Pulmonary artery endothelial cell (primary cell): ENCODE measurements at places on chromosomes 13 and 19. TPM values are rescaled to one million over a fixed set of nuclear protein-coding genes. Genes with fewer than 3 reads are reported as not detected.
A peak's percentile ranks its signal among the peaks of the same experiment; 100 is the strongest.

DNA sequence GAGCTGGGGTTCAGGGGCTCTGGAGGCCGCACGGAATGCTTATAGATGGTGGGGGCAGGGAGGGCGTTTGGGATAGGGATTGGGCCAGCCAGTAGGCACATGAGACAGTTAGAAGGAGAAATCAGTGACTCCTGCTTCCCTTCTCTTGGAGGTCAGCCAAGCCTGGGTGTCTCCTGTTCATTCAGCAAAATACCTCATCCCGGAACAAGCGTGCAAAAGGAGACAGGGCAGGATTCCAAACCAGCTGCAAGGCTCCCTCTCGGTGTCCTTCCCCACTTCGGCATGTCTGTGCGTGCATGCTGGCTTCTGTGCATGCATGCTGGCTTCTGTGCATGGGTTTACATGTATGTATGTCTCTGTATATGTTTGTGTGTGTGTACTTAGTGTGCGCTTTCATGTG lies 37.3 kb upstream of the PEPD start:
- DNase-seq = no peak

GRCh38 chr13:71866335-71867130 lies 471 bp downstream of the DACH1 start:
- DNase-seq = no peak

- DNase-seq = peak; percentile 63
Measured at GRCh38 chr13:76937281-76937820, 11.0 kb upstream of the ACOD1 start.

Gene IGFL3
- not detected in 2 replicates for total RNA-seq

Gene ICAM4
- total RNA-seq = 0.40 and 0.95 TPM in 2 replicates

- no peak for DNase-seq
Measured at GRCh38 chr19:36152352-36153091, at the start of gene COX7A1. Gene COX7A1, minus strand, starts transcription at chr19:36152447. Its CDS starts 40 bp downstream, at chr19:36152407.

- no peak for DNase-seq
Measured at GRCh38 chr13:97028441-97029299, 34.4 kb upstream of the OXGR1 start.

Gene NLRP7
- not detected in 2 replicates for total RNA-seq
